Urinary bladder (tissue), 4 donors: ENCODE measurements at places on chromosomes 3 and 15. TPM values are rescaled to one million over a fixed set of nuclear protein-coding genes. Genes with fewer than 3 reads are reported as not detected.

PP2D1 gene
- total RNA-seq = not detected

LMAN1L gene
- total RNA-seq = 0.85 TPM

CADM2 gene
- 2.7 TPM for total RNA-seq

DNA sequence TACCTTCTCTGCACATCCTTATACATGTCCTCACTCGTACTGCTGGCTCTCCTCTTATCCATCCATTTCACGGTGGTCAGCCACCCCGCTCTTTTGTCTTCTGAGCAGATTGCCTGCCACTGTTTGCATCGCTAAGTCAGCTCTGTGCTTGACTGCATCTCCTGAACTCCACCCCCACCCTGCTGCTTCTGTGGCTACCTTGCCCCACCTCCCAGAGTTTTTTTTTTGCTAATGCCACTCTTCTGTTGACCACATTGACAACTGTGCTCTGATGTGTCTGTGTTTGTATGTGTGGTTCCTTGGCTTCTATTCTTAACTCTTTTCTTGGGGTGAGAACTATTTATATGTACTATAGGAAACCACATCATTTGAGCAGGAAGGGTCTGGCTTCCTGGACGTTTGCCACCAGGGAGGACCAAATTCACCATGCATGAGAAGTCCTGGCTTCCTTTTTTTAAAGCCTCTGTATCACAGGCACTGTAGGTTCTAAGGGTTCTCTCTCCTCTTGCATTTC is 12.8 kb upstream of the MTMR10 start:
- DNase-seq = no peak

DNA sequence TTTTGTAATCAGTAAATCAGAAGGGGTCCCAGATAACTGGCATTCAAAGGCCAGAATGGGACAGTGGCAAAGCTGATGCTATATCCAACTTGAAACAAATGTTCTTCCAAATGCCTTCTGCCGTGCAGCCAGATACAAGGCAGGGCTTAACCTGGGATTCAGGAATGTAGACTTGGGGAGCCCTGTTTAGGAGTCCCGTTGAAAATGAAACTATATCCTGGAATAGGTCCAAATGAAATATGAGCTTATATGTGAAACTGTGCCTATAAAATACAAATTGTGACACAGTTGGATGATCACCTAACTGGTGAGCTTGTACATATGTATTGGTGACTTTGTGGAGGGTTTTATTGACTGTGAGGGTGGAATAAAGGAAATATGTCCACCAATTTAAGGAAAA is 28.7 kb downstream of the FRMD4B start:
- no peak for DNase-seq

- no peak for DNase-seq
Observed at GRCh38 chr3:46535746-46536145, 30.4 kb downstream of the LRRC2 start.

DNA sequence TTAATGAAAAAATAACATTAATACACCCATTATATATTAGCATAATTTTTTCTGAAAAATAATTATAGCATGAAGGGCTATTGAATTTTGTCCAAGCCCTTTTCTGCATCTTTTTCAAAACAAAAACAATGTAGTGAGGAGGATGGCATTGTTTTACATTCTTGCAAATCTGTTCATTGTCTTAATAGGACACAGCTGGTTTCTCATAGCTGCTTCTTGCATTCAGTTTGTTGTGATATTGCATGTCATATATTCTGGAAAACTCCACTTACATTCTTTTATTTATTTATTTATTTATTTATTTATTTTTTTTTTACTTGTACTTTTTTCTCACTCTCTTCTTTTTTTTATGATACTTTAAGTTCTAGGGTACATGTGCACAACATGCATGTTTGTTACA is 107.4 kb downstream of the NR1D2 start:
- DNase-seq = no peak

- DNase-seq = no peak
Observed at GRCh38 chr3:131275556-131275955, 106.0 kb upstream of the NUDT16 start.
